ENCODE measurements at places on chromosomes 1 and 21.

- no peak for DNase-seq
These were observed 6.1 kb downstream of the ACP6 start for GRCh38 chr1:147664206-147664605.

GRCh38 chr1:237878406-237878805 lies 12.3 kb downstream of the ZP4 start:
- no peak for DNase-seq

DNA sequence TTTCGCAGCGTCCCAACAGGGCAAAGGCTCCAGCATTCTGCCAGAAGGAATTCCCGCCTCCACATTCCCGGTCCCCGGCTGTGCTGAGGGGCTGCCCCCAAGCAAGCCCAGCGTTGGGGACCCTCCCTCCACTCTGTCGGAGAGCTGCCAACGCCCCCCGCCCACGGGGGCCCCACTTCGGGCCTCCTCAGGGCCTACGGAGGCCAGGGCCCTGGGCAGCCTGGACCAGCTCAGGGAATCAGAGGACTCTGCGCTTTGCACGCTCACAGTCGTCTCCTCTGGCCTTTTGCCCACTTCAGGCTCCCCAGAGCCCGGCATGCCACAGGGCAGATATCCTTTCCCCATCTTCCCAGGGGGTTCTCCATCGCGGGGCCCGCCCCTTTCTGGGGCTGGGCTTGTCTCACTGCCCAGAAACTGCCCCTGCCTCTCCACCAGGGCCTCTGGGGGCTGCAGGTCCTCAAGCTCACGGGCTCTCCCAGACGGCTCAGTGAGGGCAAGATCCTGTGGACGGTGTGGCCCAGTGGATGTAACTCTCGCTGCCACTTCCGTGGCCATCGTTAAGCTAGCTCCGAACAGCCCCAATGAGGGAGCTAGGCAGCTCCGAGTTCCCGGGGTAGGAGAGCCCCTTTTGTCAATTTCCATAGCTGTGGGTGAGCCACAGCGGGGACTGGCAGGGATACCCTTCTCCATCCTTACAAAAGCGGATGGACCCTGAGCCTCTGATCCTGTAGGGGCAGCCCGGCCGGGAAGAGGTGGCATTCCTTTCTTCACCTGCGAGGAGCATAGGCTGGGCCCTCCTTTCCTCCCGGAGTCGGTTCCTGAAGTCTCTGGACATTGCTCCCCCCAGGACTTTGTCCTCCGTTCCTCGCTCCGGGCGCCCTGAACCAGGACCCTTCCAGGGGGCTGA lies 2.8 kb downstream of the ITPKB start:
- no peak for DNase-seq

GRCh38 chr1:174569240-174569639 lies 121.5 kb downstream of the GPR52 start:
- no peak for DNase-seq

- no peak for DNase-seq
These were observed 89.3 kb downstream of the ITPKB start for GRCh38 chr1:226649780-226650179.

GRCh38 chr1:230836347-230836746 lies 32.0 kb downstream of the C1orf198 start:
- DNase-seq = no peak

DNA sequence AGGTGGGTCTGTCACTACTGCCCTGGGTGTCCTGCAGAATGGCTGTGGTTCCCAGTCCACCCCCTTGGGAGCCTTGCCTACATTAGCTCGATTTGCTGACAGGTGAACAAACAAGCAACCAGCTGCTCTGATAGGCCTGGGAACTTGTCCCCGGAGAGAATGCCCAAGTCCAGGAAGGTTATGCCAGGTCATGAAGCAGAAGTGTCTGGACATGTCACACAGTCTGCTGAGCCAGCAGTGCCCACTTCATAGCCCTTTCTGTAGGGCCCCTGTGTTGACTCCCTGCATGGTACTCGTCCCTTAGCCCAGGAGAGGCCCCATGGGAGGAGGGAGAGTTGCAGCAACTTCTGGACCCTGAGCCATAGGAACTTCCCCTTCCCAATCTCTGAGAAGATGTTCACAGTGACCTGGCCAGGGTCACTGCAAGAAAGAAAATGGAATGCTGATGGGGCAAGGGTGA lies 31.0 kb downstream of the UCK2 start:
- no peak for DNase-seq

DNA sequence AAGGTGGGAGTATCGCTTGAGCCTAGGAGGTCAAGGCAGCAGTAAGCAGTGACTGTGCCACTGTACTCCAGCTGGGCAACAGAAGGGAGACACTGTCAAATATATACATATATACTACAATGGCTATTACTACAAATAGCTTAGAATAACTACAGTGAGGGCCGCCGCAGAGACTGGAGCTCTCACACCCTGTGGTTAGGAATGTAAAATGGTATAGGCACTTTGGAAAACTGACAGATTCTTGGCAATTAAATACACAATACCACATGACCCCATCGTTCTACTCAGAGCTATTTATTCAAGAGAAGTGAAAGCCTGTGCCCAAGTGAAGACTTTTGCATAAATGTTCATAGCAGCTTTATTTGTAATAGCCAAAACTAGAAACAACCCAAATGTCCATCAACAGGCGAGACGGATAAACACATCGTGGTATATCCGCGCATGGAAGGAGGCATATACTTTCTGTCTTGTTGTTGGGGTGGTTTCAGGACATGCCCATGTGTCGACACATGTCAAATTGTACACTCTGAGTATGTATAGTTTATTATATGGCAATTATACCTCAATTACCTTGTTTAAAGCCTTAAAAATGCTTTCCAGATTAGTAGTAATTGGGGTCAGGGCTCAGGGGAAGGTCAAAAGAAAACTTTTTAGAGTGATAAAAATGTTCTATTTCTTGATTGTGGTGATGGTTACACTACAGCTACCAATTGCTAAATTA lies 123.4 kb downstream of the RIPK4 start:
- DNase-seq = peak; percentile 56

GRCh38 chr1:175783126-175783722 lies 39.8 kb upstream of the TNR start:
- no peak for DNase-seq

GRCh38 chr1:169110236-169110635 lies 3.7 kb downstream of the ATP1B1 start:
- DNase-seq = peak; percentile 72

DNA sequence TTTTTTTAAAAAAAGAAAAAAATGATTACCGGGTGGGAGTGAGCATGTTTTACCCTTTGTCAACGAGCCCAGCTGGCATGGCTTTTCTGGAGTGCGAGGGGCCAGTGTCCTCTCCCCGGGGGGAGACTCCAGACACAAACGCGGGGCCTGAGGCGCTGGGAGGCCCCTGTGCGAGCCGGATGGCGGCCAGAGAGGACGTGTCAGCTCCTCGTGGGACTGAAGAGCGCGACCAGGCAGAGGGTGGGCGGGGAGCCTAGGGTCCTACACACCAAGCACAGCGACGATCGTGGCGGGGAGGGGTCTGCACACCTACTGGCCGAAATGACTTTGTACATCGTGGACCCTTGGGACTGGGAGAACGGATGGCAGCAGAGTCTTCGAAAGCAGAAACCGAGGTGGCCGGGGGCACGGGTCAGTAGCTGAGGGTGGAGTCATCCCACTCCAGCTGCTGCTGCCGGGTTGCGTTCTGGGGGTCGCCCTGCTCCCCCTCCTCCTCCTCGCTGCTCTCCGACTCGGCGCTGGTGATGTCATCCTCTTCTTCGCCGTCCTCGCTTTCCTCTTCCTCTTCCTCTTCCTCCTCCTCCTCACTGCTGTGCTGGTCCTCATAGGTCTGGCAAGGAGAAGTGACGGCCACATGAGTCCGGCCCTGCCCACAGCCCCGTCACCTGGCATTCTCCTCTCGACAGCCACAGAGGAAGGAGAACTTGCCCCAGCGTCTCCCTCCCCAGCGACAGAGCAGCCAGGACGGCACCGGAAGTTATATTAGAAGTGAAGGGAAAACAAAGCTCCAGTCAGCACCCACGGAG lies 78.8 kb downstream of the PIK3CD start:
- no peak for DNase-seq

GRCh38 chr1:85041793-85042192 lies 6.5 kb downstream of the MCOLN3 start:
- DNase-seq = no peak

- DNase-seq = no peak
These were observed 1.1 kb downstream of the TSPEAR start for GRCh38 chr21:44710294-44710665.

DNA sequence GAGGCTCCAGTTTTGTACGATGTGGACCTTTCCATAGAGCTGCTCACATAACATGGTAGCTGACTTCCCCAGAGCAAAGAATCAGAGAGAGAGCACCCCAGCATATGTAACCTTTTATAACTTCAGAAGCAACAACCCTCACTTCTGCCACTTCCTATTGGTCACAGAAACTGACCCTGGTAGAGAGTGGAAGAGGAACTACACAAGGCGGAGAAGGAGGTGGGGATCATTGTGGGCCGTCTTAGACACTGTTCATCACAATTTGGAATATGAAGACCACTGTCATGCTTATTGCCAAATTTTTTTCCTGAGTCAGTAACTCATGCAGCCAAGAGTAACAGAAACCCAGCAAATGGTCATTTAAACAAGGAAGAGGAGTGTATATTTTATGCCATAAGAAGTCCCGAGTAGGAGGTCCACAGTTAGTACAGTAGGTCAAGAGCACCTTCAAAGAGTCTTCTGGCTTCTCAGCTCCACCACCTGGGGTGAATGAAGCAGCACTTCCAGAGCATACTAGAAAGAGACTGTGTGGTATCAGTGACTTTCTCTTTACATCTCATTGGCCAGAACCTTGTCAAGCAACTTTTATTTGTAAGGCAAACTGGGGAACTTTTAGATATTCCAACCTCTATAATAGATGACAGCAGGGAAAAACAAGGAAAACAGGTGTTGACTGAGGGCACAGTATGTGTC lies 71.8 kb downstream of the ODF2L start:
- DNase-seq = no peak

- peak; percentile 93 for DNase-seq
These were observed 24.5 kb upstream of the KIRREL1 start for GRCh38 chr1:157968946-157969345.

GRCh38 chr1:111142356-111142975 lies 2.4 kb downstream of the CEPT1 start:
- DNase-seq = no peak

DNA sequence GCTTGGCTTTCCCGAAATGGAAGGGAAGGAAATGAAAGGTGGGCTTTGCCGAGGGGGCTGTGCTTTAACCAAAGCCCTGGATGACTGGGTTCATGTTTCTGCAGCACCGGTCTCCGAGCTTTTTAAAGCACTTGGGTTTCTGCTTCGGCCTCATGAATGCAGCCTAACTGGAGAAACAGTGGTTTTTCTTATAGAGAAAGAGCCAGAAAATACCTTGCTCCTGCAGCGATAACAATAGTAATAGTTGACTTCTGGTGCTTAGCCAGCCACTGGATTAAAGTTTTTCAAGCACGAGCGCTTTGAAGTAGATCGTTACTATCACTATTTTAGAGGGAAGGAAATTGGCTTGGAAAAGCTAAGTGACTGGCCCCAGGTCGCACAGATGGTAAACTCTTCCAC lies 500 bp upstream of the DOCK7 start:
- no peak for DNase-seq

DNA sequence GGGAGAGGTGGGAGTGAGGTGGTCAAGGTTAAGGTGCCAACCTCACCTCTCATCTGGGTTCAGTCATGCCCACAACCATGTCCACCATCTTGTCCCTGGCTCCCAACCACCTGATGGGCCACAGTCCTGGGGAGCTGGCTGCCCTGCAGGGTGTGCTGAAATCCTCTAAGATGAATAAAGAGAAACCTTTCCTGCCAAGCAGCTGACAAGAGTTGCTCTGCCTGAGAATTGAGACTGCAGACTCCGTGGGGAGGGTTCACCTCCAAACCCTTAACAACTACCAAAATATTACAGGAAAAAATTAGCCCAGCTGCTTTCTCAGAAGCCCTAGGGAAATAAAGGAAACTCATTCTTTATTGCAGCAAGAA lies 15.2 kb upstream of the FGR start:
- no peak for DNase-seq

DNA sequence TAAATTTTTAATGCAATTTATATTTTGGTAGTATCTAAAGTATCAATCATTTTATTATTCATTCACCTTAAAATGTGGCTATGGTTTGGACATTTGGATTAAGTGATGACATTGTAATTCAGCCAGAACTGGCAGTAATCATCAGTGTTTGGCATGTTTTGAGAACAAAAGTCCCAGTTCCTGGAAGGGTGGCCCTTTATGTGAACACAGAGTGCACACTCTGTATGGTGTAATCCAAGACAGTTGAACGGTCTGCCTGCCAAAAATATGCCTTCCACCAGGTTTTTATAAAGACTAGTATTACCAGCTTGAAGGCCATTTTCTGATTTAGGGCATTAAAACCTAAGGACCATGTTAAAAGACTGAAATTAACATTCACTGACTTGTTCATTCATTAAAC lies 448.7 kb downstream of the LTN1 start:
- no peak for DNase-seq

DNA sequence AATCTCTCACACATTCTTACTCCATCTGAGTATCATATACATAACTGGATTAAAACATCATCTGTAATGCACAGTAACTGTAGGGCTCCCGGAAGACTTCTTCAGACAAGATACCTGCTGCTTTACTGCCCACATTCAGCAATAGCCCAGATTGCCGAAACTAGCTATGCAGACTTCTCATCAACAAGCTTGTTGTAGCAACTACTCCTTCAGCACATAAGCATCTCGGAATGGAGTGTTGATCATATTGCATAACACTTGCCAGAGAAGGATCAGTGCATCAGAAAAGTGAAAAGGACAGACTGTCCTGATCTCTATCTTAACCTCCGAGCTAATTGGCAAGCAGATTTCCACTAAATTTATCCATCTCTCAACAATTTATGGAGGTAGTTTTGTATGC lies 354.6 kb upstream of the C1orf87 start:
- DNase-seq = no peak

GRCh38 chr21:33849834-33850233 lies 65.8 kb downstream of the ATP5PO start:
- peak; percentile 41 for DNase-seq

DNA sequence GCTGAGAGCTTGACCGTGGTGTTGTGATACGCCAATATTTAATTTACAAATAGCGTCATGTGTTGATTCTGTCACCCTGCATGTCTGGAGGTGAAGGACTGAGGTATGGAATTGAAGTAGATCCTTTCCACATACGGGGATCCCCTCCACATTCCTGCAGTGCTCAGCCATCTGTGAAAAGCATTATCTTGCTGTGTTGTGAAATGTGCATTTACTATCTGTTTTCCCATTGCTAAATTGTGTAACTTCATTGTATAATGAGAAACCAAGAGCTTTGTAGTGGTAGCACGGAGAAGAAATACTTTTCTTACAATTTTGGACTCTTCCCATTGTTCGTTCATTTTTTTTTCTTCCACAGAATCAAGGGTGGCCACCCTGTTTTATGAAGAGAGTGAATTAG lies 577.3 kb upstream of the ZP4 start:
- DNase-seq = peak; percentile 14
